Testis (tissue), 5 donors: ENCODE measurements at places on chromosomes 3 and 15. TPM values are rescaled to one million over a fixed set of nuclear protein-coding genes. Genes with fewer than 3 reads are reported as not detected.
A peak's percentile ranks its signal among the peaks of the same experiment; 100 is the strongest.

DNA sequence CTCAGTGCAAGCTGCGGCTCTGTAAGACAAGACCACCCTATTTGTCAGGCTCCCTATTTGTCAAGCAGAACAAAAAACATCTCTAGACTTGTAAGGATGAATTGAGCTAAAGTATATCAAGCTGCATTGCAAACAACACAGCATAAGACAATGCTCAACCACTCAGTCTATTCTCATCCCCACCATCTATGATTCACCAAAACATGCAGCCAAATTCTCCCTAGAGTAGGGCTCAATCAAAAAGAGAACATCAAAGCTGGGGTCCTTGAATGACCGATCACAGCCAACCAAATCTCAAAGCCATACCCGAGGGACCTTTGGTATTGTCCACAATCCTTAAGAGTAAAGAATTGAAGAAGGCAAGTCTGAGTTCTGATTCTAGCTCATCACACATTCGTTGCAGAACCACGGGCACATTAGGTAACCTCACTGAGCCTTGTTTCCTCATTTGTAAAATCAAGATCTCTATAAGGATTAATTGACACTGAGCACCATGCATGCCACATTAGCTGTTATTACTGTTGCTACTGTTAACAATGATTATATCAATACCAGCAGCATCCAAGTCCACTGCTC is 31.2 kb downstream of the RFTN1 start:
- no peaks in the 10 kb centered on the region for H3K27me3 ChIP-seq
- no peak overlapping the region for H3K27ac ChIP-seq
- H3K36me3 ChIP-seq, result no peaks in the 10 kb centered on the region
- H3K4me1 ChIP-seq, result no peaks in the 10 kb centered on the region
- H3K4me3 ChIP-seq, result no peak overlapping the region
- no peak for DNase-seq

DNA sequence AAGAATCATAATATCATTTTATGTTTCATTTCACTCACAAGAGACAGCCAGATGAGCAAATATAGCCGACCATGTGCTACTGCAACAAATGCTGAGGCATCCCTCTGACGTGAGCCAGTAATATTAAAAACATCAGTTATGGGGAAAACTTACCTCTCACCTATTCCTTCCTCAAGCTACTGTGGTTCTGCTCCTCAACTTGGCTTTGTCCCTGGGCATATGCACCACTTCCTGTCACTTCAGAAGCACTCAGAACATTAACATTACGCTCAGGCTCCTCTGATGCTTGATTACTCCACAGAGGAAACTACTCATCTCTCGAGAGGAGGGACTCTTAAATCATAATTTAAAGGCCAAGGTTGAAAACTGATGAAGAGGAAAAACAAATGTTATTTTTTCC is 457.0 kb upstream of the ALCAM start:
- no peak overlapping the region for H3K27ac ChIP-seq
- H3K36me3 ChIP-seq, result no peaks in the 10 kb centered on the region
- no peak overlapping the region for H3K4me3 ChIP-seq
- H3K4me1 ChIP-seq, result no peaks in the 10 kb centered on the region
- no peak for DNase-seq

SLC6A20 gene
- 2.3 TPM for total RNA-seq

GRCh38 chr3:45064512-45065372 is 38.6 kb downstream of the CLEC3B start:
- H3K27ac ChIP-seq, result no peak overlapping the region
- no peaks in the 10 kb centered on the region for H3K4me1 ChIP-seq
- H3K4me3 ChIP-seq, result no peak overlapping the region
- H3K27me3 ChIP-seq, result no peaks in the 10 kb centered on the region

PEX5L gene
- 6.6 TPM for total RNA-seq

- no peak overlapping the region for H3K27ac ChIP-seq
- H3K36me3 ChIP-seq, result no peaks in the 10 kb centered on the region
- no peak overlapping the region for H3K4me3 ChIP-seq
- no peaks in the 10 kb centered on the region for H3K4me1 ChIP-seq
- H3K27me3 ChIP-seq, result no peaks in the 10 kb centered on the region
Observed at GRCh38 chr15:98083203-98083910, 122.9 kb downstream of the ARRDC4 start.

ACTC1 gene
- 1.2 TPM for total RNA-seq

GRCh38 chr3:134824791-134825190 is 29.7 kb downstream of the EPHB1 start:
- peak; percentile 70 for DNase-seq
- no peaks in the 10 kb centered on the region for H3K36me3 ChIP-seq
- no peak overlapping the region for H3K4me3 ChIP-seq
- H3K4me1 ChIP-seq, result peaks cover 4% of the 10 kb centered on the region

CDHR4 gene
- 5.9 TPM for total RNA-seq

SLC7A14 gene
- total RNA-seq, result 0.31 TPM

DNA sequence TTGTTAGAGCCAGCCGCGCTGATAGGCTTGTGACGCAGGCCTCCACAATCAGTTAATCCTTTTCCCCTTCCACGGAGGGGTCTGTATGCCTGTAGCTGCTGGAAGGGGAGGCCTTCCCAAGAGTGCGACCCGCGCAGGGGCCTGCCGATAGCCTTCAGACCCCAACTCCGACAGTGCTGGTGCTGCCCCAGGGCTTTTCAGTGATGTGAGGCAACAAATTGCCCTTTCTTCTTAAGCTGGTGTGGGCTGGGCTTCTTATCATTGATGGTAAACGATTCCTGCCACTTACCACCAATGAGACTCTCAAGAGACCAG is 143.4 kb downstream of the CHSY1 start:
- H3K4me3 ChIP-seq, result no peak overlapping the region
- H3K36me3 ChIP-seq, result no peaks in the 10 kb centered on the region
- no peak overlapping the region for H3K27ac ChIP-seq
- no peaks in the 10 kb centered on the region for H3K4me1 ChIP-seq

DNA sequence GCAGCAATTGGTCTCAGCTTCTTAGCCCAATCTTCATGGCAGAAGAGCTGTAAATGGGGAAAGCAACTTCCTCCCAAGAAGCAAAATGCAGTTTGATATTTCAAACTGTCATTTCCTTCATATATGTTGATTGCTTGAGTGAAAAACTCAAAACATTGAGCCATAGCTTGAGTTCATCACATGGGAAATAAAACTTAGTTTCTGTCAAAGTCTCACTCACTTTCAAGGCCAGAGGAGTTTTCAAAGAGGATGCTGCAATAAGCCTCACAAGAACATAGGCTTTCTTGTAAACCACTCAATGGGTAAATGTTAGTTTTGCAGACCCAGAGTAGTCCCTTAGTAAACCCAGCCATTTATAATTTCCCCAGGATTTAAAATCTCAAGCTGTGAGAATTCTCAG is 29.1 kb upstream of the SUCLG2 start:
- H3K36me3 ChIP-seq, result no peaks in the 10 kb centered on the region
- no peak for DNase-seq
- no peaks in the 10 kb centered on the region for H3K27me3 ChIP-seq
- H3K4me3 ChIP-seq, result no peak overlapping the region

GRCh38 chr15:59446232-59446957 is 8.4 kb downstream of the FAM81A start:
- H3K4me1 ChIP-seq, result no peaks in the 10 kb centered on the region
- H3K36me3 ChIP-seq, result no peaks in the 10 kb centered on the region
- no peaks in the 10 kb centered on the region for H3K27me3 ChIP-seq
- no peak overlapping the region for H3K27ac ChIP-seq
- H3K4me3 ChIP-seq, result no peak overlapping the region

IRAK2 gene
- 3.8 TPM for total RNA-seq

DNA sequence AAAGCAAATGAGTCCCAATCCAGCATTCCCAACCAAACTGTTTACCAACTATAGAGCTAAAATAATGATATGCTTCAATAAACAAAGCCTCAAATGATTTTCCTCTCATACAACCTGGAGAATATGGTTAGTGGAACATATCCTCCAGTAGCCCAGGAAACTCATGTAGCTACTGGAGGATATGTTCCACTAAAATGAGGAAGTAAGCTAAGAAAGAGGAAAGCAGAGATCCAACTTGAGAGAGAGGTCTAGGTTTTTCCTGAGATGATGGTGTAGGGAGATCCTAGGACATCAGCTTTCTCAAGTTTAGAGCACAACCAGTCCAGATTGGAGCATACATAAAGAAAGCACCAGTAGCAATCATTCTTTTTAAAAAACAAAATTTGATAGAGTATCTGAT is 44.6 kb upstream of the SLC4A7 start:
- no peaks in the 10 kb centered on the region for H3K4me1 ChIP-seq
- H3K36me3 ChIP-seq, result no peaks in the 10 kb centered on the region
- no peak overlapping the region for H3K4me3 ChIP-seq
- H3K27me3 ChIP-seq, result no peaks in the 10 kb centered on the region
- no peak for DNase-seq

EPHA3 gene
- total RNA-seq, result 1.3 TPM

DNA sequence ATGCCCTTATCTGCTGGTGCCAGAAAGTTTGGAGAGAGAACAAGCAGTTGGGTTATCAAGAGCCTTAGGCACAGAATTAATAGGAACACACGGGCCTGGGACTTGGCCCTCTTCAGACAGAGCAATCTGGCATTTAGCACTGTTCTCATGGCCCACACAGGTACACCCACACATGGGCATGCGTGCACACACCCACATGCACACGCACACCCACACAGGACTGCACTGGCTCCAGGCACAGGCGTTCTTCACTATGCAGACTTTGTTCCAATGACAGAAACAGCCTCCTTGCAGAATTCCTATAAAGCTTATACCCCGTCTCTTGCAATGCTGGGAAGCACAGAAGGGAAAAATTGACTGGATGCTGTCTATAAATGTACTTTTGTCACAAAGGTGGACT is 36.3 kb downstream of the TMEM44 start:
- no peak overlapping the region for H3K4me3 ChIP-seq
- no peak for DNase-seq
- no peak overlapping the region for H3K27ac ChIP-seq
- no peaks in the 10 kb centered on the region for H3K27me3 ChIP-seq

ZNF80 gene
- total RNA-seq, result 0.74 TPM

DNA sequence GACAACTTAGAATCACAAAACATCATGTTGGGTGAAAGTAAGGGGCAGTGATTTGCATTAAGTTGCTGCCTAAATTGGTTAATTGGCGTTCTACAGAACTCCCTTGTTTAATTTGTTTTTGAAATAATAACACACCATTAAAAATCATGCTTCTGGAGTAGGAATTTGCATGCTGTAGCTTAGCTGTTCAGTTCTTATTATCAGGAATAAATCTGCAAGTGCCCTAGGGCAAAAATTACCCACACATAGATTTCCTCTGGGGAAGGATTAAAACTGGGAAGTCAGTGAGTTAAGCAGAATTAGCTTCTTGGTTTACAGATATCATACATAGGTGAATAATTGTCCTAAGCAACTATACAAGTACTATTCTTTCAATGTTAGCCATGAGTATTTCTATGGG is 381.6 kb upstream of the NAALADL2 start:
- no peak for DNase-seq
- no peaks in the 10 kb centered on the region for H3K36me3 ChIP-seq
- no peaks in the 10 kb centered on the region for H3K4me1 ChIP-seq
- H3K4me3 ChIP-seq, result no peak overlapping the region
- H3K27me3 ChIP-seq, result no peaks in the 10 kb centered on the region
- no peak overlapping the region for H3K27ac ChIP-seq

GRCh38 chr3:149808209-149808829 is 4.7 kb upstream of the RNF13 start:
- no peaks in the 10 kb centered on the region for H3K27me3 ChIP-seq
- H3K4me3 ChIP-seq, result no peak overlapping the region
- H3K4me1 ChIP-seq, result no peaks in the 10 kb centered on the region
- no peaks in the 10 kb centered on the region for H3K36me3 ChIP-seq
- H3K27ac ChIP-seq, result no peak overlapping the region

IMP3 gene
- total RNA-seq, result 87.5 TPM

DNA sequence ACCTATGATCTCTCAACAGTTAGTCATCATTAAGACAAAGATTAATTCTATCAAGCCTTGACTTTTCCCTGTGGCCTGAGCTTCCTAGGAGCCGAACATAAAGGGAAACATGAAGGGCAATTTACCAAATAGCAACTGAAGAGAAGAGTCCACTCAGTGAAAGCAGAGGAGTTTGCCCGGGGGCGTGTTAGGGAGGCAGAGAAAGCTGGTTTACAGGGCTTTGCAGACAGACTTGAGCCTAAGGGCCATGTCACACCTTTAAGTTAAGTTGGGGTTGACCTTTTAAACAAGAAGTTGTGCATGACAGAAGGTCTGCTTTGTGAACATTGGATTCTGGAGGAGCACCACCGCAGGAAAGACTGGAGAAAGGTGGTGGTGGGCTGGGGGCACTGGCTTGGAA is 701.8 kb upstream of the CFAP20DC start:
- H3K27me3 ChIP-seq, result no peaks in the 10 kb centered on the region
- no peaks in the 10 kb centered on the region for H3K4me1 ChIP-seq
- DNase-seq, result no peak
- H3K27ac ChIP-seq, result no peak overlapping the region
- H3K4me3 ChIP-seq, result no peak overlapping the region
- H3K36me3 ChIP-seq, result no peaks in the 10 kb centered on the region

GRCh38 chr3:177443469-177443868 is 246.2 kb upstream of the TBL1XR1 start:
- peaks cover 6% of the 10 kb centered on the region for H3K4me1 ChIP-seq
- no peak overlapping the region for H3K27ac ChIP-seq
- DNase-seq, result no peak
- no peak overlapping the region for H3K4me3 ChIP-seq

- H3K4me3 ChIP-seq, result no peak overlapping the region
- no peak for DNase-seq
- no peaks in the 10 kb centered on the region for H3K27me3 ChIP-seq
- no peak overlapping the region for H3K27ac ChIP-seq
- no peaks in the 10 kb centered on the region for H3K4me1 ChIP-seq
- no peaks in the 10 kb centered on the region for H3K36me3 ChIP-seq
Observed at GRCh38 chr3:71355862-71356261, 227.7 kb downstream of the FOXP1 start.

GRCh38 chr15:57228395-57228794 is 147.9 kb upstream of the CGNL1 start:
- H3K4me1 ChIP-seq, result no peaks in the 10 kb centered on the region
- no peaks in the 10 kb centered on the region for H3K27me3 ChIP-seq
- DNase-seq, result no peak
- no peaks in the 10 kb centered on the region for H3K36me3 ChIP-seq
- H3K4me3 ChIP-seq, result no peak overlapping the region
- no peak overlapping the region for H3K27ac ChIP-seq
